Fibroblast of the aortic adventitia (primary cell): ENCODE measurements at places on chromosomes 4 and X. TPM values are rescaled to one million over a fixed set of nuclear protein-coding genes. Genes with fewer than 3 reads are reported as not detected.
A peak's percentile ranks its signal among the peaks of the same experiment; 100 is the strongest.

DNA sequence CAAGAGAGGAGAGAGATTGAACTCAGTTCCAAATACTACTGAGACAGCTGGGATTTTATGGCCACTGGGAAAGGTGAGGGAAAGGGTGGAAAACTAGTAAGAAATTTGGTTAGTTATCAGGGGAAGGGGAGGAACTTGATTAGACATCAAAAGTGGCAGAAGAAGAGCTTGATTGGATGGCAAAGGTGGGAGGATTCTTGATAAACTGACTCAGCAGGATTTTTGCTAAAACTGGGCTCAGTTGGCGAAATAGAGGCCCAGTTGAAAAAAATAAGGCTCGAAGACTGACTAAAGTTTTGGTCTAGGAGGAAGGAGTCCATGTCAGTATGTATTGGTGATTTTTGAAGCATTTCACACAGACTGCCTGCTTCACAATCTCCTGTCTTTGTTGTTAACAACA, 10.0 kb downstream of the BEX3 start:
- DNase-seq: no peak

DNA sequence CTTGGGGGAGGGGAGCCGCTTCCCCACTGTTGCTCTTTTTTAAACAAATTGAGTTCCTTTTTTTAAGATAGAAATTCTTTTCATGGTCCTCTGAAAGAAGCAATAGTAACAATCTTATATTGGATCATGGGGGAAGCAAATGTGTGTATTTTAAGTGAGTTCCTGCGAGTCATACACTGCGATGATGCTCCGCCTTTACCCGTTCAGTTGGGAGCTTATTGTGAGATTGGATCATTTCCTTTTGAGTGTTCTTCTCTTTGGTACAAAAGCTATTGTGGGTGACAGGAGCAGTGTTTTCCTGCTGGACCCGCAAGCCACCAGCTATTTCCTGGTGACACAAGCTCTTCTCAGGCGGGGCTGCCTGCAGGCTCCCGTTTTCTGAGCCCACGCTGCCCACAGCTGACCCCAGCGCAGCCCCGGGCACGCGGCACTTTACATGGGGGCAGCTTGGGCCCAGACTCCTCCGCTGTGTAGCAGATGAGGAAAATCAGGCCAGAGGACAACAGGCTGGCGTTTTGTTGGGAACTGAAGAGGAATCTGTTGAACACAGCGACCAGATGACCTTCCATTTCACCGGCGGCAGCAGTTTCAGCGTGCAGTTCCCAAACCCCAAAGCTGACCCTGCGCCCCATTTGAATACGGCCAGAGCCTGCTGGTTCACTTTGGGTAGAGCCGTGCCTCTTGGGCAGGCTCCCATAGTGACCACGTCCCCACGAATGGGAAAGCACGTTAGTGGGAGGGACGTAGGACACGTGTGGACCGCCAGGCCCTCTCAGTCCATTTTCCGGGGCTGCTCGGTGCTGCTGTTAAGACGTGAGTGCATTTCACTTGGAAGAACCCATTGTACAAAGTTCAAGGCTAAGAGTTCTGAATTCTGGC, 12.2 kb downstream of the TADA2B start:
- DNase-seq: no peak

SNX25 gene
- 27.5 and 102 TPM in 2 replicates for total RNA-seq

DNA sequence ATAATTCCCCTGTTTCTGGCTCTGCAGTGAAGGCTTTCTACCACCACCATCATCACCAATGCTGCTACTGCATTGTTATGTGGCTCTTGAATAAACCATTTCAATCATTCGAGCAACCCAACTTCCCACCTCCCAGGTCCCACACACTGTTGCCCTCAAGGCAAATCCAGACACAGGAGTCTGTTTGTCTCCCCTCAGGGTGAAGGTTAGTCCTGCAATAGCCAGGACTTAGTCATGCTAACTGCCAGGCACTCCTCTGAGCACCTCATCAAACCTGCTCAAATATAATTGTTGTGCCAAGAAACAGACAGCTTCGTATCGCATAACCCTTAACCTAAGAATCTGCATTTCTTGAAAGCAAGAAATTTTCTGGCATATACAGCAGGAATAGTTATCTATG, 213.2 kb downstream of the KDR start:
- DNase-seq: no peak

DNA sequence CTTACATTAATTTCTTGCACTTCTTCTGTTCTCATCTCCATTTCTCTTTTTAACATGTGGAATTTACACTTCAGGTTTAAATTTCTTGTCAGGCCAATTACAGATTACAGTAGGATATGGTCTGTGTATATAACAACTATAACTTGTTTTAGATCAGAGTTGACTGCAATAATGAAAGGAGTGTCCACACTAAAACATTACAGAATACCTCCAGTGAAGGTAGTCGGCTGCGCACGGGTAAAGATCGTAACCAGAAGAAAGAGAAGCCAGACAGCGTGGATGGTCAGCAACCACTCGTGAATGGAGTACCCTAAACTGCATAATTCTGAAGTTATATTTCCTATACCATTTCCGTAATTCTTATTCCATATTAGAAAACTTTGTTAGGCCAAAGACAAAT, 32.6 kb upstream of the FMR1NB start:
- DNase-seq: no peak

DNA sequence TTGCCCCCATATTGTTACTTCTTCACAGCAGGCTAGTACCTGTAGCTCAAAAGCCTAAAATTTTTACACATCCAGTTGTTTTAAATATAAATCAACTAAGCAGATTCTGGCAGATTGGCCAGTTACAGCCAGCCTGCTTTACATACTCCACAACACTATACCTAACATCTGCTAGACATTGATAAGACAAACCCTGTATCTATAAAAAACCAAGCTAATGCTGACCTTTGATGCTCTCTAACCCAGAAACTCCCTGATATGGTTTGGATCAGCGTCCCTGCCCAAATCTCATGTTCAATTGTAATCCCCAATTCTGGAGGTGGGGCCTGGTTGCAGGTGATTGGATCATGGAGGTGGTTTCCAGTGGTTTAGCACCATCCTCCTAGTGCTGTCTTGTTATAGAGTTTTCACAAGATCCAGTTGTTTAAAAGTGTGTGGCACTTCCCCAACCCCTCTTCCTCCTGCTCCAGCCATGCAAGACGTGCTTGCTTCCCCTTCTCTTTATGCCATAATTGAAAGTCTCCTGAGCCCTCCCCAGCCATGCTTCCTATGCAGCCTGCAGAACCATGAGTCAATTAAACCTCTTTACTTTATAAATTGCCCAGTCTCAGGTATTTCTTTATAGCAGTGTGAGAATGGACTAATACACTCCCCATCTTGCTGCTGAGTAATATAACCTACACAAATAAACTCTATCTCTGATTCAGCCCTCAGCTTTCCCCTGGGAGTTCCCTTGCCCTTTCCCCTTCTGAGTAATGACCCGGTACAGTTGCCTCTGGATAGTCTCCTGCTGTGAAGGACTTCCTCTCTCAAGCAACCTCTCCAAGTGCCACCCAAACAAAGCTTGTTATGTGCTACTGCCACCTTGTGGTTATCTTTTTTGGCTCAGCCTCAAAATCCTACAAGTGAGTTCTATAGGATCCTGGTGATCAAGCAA, 39.6 kb downstream of the ZCCHC13 start:
- peak; percentile 97 for DNase-seq

GRCh38 chr4:111984169-111984819, 161.0 kb upstream of the FAM241A start:
- DNase-seq: no peak

DNA sequence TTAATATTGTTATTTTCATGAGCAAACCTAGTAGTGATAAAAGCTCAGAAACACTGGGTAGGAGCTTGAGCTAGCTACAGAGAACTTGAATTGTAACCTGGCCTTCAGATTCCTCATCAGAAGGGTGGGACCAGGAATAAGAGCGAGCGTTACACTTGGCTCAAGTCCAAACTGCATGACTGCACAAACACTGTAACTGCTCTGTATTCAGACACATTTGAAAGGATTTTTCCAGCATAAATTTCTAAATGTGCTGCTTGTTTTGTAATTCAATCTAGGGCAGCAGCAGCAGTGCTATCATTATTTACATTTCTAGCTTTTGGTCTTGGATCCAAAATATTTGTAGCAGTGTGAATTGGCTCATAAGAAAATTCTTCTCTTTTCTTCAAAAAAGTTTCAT, 133.0 kb upstream of the TMLHE start:
- peak; percentile 47 for DNase-seq

- no peak for DNase-seq
These were observed 465.9 kb downstream of the MID1IP1 start for GRCh38 chrX:39267176-39267575.

ASB9 gene
- total RNA-seq: 0.18 TPM in 1 of 2 replicates, not detected in the other

GRCh38 chrX:16458208-16458607, 191.8 kb upstream of the S100G start:
- no peak for DNase-seq

WDFY3 gene
- total RNA-seq: 26.8 and 86.9 TPM in 2 replicates

- DNase-seq: no peak
These were observed 2.4 kb upstream of the C4orf50 start for GRCh38 chr4:6020613-6021012.

GRCh38 chr4:172869621-172870268, 298.9 kb upstream of the GALNT7 start:
- DNase-seq: no peak

GRCh38 chr4:124143632-124144031, 568.9 kb downstream of the ANKRD50 start:
- DNase-seq: no peak

DNA sequence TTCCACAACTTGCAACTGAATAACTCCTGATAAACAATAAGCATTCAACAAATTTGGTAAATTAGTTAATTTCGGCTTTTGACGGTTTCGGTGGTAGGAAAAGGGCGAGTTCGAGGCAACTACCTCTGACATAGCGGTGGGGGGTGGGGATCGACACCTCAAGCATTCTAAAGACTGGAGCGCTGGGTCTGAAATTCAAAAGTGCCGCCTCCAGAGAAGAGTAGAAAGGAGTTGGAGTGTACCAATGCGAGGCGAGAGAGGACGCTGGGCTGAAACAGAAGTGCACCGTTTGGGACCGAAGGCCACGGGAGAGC, 725 bp downstream of the SMC1A start:
- no peak for DNase-seq

DNA sequence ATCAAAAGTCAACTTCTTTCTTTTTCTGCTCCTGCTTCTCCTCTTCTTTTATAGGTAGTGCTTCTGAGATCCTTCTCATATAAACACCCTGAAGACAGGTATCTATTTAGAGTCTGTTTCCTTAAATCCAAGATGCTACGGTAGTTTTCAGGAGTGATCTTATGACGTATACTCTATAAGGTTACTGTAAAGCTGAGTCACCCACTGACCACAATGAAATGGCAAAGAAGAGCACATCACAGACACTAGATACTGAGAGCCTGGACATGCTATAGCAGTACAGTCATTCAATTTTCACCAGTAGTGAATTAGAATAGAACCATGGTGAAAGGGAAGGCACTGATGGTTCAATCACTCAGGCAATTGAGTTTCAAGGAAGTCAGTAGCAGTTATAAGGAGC, 412.5 kb downstream of the ADAM29 start:
- DNase-seq: peak; percentile 18

DNA sequence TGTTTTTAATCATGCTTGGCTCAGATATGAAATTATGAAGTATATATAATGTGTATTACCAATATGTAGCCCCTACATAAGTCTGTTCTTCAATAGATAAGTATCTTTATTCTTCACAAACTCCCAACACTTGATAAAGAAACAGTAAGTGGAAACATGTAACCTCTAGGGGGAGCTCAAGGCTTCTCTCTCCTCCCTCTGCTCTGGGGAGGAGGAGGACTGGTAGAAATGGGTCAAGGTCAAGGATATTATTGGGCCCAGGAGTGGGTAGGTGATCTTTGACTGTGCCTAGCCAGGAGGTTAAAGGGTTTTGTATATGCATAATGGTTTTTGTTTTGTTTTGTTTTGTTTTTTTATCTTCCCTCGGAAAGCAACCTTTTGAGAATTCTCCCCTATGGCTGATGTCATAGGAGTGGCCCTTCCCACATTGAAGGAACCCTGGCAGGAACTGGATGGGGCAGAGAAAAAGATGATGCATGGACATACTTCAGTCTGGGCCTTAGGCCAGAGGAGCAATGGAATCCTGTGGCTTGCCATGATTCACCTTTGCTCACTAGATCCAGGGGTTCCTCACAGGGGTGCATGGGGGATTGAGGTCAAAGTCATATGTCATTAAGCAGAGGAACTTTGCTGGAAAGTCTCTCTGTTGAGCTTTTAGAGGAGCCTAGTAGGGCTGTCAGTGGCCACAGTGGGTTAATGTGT, 460.3 kb downstream of the MID1IP1 start:
- peak; percentile 19 for DNase-seq

DNA sequence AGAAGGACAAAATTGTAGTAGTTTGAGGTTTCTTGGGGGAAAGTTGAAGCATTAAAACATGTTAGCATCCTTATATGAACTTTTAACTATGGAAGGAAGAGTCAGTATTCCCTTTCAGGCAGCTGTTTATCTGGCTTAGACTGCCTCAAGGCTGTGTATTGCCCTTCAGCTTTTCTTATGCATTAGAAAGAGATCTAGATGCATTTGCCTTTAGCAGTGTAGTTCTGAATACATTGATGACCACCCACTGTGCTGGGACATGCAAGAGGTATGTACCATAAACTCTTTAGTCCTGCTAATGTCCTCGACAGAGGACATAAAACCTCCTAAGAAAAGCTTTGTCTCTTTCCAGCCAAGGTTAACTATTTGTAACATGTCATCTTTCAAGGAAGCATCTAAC, 2.9 kb downstream of the FAM200B start:
- no peak for DNase-seq

RHOXF2B gene
- total RNA-seq: not detected in 2 replicates

TMSB15A gene
- total RNA-seq: 1.4 TPM in 1 of 2 replicates, not detected in the other

- DNase-seq: peak; percentile 64
These were observed 2.5 kb downstream of the CCNI start for GRCh38 chr4:77073106-77073809.
